ENCODE measurements at places on chromosomes 7 and 10.

- no peak for DNase-seq
Measured at GRCh38 chr10:2836921-2837662, 230.3 kb upstream of the PFKP start.

GRCh38 chr10:15579605-15580004 is 140.1 kb downstream of the ITGA8 start:
- peak; percentile 66 for DNase-seq

GRCh38 chr7:103772171-103772773 is 217.2 kb downstream of the RELN start:
- no peak for DNase-seq

DNA sequence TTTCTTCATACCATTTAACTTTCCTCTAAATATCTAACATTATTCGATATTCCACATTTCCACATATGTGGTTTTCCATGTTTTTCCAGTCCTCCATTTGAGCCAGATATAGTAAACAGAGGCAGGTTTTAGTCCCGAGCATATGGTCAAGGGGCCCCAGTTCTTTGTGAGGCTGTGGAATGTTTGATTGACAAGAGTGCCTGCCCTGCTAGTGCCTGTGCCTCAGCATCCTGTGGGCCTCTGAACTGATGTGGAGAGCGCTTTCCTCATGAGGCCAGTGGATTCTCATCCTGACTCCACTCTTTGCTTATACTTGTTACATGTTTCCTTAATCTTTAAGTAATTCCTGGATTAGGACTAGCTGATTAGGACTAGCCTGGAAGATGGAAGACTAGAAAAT is 58.8 kb downstream of the POM121L12 start:
- no peak for DNase-seq

- no peak for DNase-seq
Measured at GRCh38 chr10:8365935-8366911, 311.7 kb downstream of the GATA3 start.

- peak; percentile 77 for DNase-seq
Measured at GRCh38 chr7:3194501-3195141, 106.4 kb upstream of the SDK1 start.

GRCh38 chr7:54769203-54769602 is 10.2 kb upstream of the SEC61G start:
- peak; percentile 23 for DNase-seq

- DNase-seq, result no peak
Measured at GRCh38 chr7:82019551-82020475, 250.0 kb upstream of the HGF start.

DNA sequence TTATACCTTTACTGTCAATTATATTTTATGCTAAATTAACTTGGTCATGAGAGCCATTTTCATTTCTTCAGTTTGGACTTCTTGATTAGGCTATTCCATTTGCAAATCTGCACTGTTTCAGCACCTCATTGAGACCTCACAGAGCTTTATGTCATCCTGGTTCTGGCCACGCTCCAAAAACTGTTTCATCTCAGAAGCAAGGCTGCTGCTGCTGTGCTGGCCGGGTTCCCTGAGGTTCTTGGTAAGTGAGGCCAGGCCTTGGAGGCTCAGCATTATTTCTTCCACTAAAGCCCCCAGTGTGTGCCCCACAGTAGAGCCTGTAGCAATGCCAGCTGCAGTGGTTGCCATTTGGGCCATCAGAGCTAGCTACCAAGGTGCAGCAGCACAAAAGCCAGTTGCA is 7.8 kb upstream of the ZNF485 start:
- DNase-seq, result peak; percentile 59

- DNase-seq, result no peak
Measured at GRCh38 chr7:557558-557881, 37.9 kb upstream of the PDGFA start.

DNA sequence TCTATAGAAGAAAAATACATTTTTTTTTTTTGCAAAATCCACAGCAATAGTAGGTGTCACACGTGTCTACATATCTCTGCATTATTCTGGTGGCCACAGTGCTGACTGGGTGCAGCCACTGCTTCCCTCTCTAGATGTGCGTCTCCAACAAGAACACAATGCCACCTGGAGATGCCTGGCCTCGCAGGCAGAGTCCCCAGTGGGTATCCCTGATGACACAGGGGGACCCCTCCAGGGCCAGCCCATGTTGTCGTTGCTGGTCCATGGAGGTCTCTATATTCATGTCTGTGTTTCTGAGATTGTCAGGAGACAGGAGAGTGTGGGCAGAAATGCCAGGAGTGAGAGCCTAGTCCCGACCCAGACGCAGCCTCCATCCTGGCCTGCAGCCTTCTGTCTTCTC is 345.9 kb upstream of the SHH start:
- DNase-seq, result no peak

DNA sequence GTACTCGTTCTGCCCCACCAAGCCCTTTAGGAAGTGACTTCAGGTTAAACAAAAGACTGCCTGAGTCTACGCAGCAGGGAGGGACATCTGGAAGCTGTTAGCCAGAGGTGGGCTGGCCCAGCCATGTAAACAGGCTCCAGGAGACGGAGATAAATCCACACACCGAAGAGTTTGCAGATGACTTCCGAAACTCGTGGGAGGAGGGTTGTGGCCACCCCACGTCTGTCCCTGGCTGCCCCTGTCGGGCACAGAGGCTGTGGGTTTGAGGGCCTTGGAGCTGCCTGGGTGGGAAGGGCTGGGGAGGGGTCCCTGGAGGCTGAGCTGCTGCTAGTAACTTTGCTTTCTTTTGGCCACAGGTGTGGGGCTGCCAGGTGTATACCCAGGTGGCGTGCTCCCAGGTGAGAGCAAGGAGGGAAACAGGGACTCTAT is 15.6 kb downstream of the ELN start:
- peak; percentile 63 for DNase-seq

GRCh38 chr10:124693801-124694416 is 50.3 kb downstream of the FAM53B start:
- no peak for DNase-seq

- DNase-seq, result peak; percentile 17
Measured at GRCh38 chr7:36653663-36654355, 70.5 kb downstream of the AOAH start.

DNA sequence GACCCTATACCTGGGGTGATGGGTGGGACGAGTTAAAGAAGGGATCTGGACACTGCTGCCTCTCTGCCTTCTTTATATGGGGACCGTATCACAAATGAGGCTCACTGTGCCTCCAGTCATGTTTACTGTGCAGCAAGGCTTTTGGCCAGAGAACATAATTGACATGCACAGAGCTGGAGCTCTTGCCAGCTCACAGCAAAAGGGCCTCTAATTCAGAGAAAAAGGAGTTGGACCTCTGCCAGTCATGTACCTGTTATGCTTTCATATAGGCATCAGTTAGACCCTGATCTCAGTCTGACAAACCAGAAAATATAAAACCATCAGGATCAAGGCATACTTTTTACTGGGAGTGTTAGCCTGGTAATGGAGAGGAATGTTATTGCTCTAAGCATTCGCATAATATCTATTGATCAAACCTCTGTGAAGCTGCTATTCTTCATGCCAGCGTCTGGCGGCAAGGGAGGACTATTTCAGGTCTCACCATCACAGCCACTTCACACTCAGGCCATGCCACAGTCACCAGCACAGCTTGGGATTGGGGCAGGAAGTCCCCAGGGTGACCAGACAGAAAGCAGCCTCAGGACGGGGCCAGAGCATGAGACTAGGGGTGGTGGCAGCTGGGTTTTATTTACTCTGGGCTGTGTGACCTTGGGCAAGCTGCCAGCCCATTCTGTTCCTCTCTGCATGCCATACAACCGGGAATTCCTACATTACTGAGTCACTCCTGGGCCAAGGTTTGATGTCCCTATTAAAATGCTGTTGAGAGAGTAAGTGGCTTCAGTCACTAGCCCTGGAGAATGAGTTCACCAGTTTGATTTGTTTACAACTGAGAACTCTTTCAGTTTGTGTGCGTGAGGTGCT is 90.1 kb downstream of the NPSR1 start:
- peak; percentile 9 for DNase-seq

- DNase-seq, result no peak
Measured at GRCh38 chr7:138666385-138666784, 34.8 kb downstream of the SVOPL start.

DNA sequence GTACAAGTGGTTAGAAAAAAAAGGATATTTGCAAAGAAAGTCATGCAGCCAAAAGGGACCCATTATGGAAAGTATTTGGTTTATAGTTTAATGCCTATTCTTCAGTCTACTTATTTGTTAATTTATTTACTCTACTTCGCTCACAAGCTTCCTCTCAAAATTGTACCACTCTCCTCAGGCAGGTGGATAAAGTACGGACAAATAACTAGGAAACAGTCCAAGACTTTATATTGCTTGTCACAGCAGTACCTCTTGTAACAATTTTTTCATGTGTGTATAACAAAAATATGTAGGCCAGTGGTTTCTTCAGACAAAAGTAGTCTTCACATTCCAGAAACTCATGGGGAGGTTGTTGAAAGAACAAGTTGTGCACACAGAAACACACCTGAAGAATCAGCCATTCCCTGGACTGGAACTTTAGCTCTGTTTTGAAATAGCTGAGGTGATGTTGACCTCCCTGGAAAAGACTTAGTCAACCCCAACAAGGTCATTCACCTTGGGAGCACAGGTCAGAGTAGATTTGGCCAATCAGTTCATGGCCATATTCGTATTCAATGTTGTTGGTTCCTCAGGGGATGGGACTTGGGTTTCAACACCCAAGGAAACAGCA is 73.4 kb downstream of the TES start:
- no peak for DNase-seq

- no peak for DNase-seq
Measured at GRCh38 chr10:72542396-72542815, 83.5 kb downstream of the MICU1 start.

- DNase-seq, result peak; percentile 85
Measured at GRCh38 chr7:107643407-107643806, 17.2 kb upstream of the SLC26A4 start.

DNA sequence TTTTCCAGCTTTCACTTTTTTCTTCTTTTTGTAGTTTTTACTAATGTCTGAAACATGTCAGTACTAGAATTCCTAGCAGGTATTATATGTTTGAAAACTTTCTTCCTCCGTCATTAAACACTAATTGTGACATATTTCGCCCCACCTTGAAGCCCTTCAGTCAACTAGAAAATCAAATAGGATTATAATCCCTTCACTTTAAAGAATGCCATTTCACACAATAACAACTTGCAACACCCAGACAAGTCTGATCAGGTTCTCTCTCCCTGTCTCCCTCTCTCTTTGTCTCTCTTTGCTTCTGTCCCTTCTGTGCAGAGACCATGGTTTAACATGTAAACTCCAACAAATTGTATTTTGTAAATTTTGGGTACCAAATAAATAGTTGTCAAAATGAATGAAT is 373.5 kb downstream of the SEMA3D start:
- DNase-seq, result no peak

DNA sequence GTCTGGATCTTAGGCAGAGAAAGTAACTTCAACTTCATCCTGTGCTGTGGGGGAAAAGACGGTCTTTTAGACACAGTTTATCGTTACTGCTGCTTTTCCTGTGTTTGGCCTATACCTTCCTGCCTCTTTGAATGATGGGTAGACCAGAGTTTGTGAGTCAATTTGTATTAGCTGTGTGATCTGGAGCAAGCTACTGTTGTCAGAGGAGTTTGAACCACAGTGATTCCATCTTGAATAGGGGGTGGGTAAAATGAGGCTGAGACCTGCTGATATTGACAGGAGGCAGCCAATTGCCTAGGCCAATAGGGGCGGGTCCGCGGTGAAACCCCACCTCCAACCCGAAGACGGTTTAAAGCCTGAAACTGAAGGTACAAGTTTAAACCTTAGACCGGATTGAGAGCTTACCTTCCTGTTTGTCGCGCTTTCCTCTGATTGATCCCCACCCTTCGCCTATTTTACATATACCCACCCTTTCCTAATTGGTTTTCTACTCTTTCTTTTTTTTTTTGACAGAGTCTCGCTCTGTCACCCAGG is 35.8 kb upstream of the EIF4H start:
- DNase-seq, result no peak

- DNase-seq, result no peak
Measured at GRCh38 chr7:139973101-139974050, 89.4 kb downstream of the PARP12 start.

- DNase-seq, result no peak
Measured at GRCh38 chr10:97590748-97591495, 1.4 kb downstream of the C10orf62 start.

DNA sequence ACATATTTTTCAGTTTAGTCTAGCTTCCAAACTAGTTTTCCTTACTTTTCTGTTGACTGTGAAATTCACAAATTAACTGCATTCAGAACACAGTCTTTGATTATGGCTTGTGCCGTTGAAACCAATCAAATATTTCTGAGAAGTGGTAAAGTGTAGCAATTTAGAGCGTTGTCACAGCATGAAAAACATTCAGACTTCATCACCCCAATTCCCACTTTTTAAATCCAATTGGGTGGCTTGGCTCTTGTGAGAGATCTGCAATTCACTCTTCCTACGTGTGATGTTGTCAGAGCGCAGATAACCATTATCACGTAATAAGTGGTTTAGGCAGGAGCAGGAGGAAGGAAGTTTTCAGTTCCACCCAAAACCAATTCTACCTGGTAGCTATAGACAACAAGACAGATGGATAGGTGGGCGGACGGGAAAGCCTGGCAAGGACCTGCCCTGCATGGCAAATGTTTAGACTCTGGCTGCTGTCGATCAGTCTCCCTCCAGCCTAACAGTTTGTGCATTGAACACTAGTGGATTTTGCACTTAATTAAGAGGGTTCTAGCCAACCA is 8.9 kb downstream of the COBL start:
- DNase-seq, result no peak

- peak; percentile 91 for DNase-seq
Measured at GRCh38 chr7:141593134-141593533, 41.9 kb downstream of the AGK start.

GRCh38 chr10:17905491-17905890 is 46.2 kb upstream of the SLC39A12 start:
- DNase-seq, result peak; percentile 34

DNA sequence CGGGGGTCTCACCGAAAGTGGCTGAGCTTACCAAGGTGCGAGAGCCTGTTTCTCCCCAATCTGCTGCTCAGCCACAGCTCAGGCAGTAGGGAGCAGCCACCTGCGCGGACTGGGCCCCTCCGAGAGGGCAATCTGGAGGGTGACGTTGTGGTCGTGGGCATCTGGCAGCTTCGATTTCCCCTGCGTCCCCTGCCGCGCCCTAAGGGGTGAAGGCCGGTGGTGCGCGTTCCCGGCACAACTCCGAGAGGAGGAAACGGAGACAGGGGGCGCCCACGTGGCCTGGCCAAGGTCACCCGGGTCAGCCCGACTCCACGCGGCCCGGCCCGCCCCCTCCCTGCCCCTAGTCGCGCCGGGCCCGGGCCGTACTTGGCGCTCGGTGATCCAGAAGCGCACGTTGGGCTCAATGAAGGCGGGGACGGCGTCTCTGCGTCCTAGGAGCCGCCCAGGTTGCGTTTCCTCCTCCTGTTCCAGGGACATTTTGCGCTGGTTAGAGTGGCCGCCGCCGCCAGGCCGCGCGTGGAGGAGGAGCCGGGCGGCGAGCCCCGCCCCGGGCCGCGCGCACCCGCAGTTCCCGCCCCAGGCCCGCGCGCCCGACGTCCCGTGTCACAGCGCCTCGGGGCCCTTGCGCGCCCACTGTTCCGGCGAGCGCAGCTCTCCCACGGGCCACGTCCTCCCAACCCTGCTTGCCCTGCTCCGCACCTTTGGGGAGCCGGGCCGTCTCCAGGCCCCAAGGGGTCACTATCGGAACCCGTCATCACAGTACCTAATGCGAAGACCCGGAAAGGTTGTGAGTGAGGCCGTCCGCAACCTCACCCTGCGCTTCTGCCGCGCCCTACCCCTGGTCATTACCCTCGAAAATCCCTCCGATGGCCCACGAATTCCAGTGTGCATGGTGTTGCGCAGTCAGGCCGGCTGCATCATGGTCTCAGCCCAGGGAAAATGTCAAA is at the start of gene SFXN4:
SFXN4 (minus strand) TSS at position 544 of the 947 bp plus-strand sequence; CDS start at position 477, 67 bp downstream.
- peak; percentile 31 for DNase-seq

GRCh38 chr10:114471906-114472876 is 67.9 kb upstream of the AFAP1L2 start:
- DNase-seq, result no peak

- no peak for DNase-seq
Measured at GRCh38 chr7:81469153-81469868, 300.5 kb downstream of the HGF start.
